Right lobe of liver (tissue), 6 donors: ENCODE measurements at places on chromosomes 5 and 9. TPM values are rescaled to one million over a fixed set of nuclear protein-coding genes. Genes with fewer than 3 reads are reported as not detected.

GRCh38 chr5:150036513-150036912 is 36.0 kb downstream of the HMGXB3 start:
- DNase-seq = no peak

The SLC2A8 gene
- total RNA-seq = 18.7 TPM

- no peak for DNase-seq
Measured at GRCh38 chr5:103232393-103232999, 26.1 kb upstream of the MACIR start.

DNA sequence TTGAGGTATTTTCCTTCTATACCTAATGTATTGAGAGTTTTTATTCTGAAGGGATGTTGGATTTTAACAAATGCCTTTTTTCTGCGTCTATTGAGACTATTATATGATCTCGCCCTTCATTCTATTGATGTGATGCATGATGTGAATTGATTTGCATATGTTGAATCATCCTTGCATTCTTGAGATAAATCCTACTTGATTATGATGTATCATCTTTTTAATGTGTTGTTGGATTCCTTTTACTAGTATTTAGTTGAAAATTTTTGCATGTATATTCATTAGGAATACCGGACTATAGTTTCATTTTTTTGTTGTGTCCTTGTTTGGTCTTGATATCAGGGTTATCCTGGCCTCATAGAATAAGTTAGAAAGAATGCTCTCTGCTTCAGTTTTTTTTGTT is 169.7 kb downstream of the NPR3 start:
- DNase-seq = no peak

- no peak for DNase-seq
Measured at GRCh38 chr9:8871396-8871795, 1071.8 kb upstream of the DMAC1 start.

- no peak for DNase-seq
Measured at GRCh38 chr9:70549926-70550325, 135.5 kb upstream of the KLF9 start.

- DNase-seq = no peak
Measured at GRCh38 chr5:91374893-91375520, 8.1 kb downstream of the ARRDC3 start.

DNA sequence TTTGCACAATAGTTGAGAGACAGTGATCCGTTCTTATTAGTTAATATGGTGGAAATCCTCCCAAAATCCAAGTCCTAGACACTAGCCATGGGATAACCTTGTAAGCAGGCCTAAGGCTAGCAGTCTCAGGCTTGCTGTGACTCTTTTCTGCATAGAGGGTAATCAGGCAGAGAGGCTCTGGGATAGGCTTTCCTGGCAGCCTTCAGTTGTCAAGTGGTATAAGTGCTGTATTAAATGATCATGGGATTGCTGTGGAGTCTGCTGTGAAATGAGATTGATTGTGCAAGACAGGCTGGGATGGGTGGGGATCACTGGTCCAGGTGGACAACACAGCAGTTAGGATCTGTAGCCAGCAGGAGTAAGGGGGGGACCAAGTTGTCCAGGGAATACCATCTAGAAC is 416.4 kb downstream of the TLE4 start:
- no peak for DNase-seq

The TMEM171 gene
- total RNA-seq = 3.2 TPM

DNA sequence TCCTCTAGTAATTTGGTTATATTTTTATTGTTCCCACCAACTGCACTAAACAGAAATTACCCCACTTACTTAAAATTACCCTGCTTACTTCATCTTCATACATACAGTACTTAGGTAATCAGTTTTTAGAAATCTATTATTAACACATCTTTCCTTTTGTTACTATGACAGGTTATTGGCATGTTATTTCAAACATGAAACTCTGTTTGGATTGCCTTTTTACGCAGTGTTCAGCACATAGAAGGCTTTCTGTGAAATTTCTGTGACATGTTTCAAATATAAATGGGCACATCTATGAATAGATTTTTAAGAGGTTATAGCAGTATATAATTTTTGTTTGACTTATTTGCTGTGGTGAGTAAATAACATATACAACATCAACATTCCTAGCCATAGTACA is 22.5 kb downstream of the SRFBP1 start:
- no peak for DNase-seq

GRCh38 chr9:113695901-113696300 is 180.2 kb upstream of the ZNF618 start:
- no peak for DNase-seq

DNA sequence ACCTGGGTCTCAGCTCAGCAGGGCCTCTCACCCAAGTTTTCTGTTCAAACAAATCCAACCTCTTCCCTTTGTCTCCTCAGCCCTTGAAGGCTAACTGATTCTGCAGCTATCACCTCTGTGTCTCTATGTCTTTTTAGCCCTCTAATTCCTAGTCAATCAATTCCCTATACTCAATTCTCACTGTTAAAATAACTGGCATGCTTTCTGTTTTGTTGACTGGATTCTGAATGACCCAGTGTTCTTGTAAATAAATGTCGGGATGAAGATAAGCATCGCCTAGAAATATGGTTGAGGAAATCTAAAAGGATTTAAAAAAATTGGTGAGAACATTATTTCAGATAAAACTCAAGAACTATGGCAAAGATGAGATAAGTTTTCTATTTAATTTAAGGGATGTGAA is 210.2 kb downstream of the ICE1 start:
- no peak for DNase-seq

DNA sequence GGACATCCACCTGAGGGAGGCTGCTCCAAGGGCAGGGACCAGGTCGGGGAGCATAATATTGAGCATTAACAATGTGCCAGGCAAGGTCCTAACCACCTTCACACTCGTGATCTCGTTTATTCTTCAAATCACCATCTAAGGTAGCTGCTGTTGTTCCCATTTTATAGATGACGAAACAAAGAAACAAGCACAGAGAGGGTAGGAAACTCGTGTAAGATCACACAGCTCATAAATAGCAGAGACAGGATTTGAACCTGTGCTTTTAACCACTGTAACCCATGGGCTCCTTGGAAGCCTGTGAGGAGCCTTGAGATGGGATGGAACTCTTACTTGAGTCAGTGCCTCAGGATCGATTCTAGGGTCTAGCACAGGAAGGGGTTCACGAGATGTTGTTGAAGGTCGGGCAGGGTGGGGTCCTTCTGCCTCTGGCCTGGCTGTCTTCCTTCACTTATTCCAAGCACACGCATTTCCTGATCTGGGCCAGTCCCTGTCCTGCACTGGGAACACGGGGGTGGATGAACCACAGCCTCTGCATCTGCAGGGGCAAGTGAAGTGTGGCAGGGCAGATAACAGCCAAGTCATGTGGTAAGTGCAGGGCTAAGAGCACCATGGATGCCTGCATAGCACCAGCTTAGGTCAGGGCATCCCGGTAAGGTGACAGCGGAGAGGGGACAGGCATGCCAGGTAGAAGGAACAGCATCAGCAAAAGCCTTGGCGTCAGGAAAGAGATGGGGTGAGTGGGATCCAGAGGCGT is 188.1 kb downstream of the MELK start:
- DNase-seq = no peak

- DNase-seq = no peak
Measured at GRCh38 chr5:85517386-85517785, 1100.4 kb upstream of the COX7C start.

DNA sequence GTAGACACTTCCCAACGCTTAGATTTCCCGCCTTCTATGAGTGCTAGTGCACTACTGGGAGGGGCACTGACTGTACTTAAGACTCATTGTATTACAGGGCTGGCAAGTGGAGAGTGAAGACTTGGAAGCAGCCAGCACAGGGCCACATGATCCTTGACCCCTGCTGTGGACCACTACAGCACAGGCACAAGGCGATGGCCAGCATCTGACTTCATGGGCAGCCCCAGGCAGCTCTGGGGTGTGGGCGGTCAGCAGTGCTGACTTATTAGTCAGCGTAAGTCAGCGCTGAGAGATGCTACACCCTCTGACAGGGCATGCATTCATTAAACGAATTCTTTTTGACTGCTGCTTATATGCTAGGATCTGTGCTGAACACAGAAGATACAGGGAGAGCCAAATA is 9.3 kb downstream of the SLC46A2 start:
- no peak for DNase-seq

GRCh38 chr5:13346401-13346800 is 598.1 kb downstream of the DNAH5 start:
- no peak for DNase-seq

The SYNPO gene
- total RNA-seq = 23.4 TPM

GRCh38 chr9:36127652-36128244 is 8.8 kb upstream of the GLIPR2 start:
- no peak for DNase-seq

- no peak for DNase-seq
Measured at GRCh38 chr9:108991479-108991878, 21.8 kb downstream of the CTNNAL1 start.

GRCh38 chr5:94432499-94432898 is 185.9 kb downstream of the KIAA0825 start:
- no peak for DNase-seq

DNA sequence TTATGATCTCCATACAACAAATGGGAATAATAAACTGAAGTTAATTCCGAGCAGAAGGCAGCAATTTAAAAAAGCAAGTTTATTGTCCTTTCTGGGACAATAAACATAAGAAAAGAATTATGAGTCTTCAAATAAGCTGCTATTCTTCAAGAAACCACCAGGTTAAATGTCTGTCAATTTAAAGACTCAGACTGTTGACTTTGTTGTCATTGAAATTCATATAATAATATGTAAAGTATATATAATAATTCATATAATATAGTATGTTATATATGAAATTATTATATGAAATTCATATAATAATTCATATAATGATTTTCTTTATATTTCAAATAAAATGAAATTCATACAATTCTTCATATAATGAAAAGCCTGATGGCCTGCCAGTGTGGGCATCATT is 497.5 kb upstream of the RGMB start:
- DNase-seq = no peak

DNA sequence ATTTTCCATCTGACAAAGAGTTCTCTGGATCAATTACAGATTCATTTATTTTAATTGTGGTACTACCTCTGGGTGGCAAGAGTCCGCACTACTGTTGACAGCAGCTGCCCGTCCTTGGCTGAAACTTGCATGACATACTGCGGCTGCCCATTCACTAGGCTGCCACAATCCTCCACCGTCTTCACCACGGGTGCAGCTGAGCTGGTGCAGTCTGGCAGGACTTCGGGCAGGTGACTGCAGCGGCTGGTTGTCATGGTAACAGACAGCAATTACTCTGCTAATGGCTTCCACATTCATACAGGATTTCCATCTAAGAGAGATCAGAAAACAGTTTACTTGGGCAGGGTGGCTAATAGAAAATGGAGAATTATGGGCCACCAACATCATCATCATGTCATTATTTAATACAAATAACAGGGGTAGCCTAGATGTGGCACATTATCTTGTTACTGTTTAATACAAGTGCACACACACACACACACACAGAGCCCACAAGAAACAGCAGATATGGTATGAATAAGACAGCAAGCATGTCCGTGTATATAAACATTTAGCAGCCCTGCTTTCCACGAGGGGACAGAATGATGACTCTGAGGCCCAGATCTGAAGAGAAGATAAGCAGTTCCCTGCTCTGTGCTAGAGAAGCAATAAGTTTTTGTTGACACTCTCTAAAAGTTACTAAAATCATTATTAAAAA is 112.3 kb downstream of the MARCHF3 start:
- DNase-seq = no peak

- no peak for DNase-seq
Measured at GRCh38 chr5:80656425-80656824, 1.6 kb upstream of the DHFR start.

DNA sequence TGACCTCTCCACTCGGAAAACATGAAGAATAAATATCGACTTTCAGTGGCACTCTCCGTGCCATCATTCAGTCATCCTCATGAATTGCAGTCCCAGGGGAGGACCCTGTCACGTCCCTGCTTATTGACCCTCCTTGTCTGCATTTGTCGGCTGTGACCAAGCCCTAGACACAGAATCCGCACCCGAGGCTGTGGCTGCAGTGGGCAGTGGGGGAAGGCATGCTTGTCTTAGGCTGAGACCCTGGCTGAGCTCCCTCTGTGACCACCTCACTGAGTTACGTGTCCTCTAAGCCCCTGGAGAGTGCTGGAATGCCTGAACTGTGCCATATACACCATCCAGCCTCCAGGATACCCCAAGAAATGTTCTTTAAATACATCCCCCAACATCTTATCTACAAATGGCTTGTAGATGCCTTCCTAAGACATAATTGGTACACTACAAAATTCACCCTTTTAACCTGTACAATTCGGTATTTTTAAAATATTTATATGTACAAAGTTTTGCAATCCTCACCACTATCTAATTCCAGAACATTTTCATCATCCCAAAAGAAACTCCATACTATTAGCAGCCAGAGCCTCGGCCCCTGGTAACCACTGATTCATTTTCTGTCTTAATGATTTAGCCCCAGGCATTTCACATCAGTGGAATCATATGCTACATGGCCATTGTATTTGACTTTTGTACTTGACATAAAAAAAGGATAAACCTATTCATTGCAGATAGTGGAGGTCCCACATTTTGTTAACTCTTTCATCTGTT is 80.8 kb upstream of the ICE1 start:
- DNase-seq = no peak

DNA sequence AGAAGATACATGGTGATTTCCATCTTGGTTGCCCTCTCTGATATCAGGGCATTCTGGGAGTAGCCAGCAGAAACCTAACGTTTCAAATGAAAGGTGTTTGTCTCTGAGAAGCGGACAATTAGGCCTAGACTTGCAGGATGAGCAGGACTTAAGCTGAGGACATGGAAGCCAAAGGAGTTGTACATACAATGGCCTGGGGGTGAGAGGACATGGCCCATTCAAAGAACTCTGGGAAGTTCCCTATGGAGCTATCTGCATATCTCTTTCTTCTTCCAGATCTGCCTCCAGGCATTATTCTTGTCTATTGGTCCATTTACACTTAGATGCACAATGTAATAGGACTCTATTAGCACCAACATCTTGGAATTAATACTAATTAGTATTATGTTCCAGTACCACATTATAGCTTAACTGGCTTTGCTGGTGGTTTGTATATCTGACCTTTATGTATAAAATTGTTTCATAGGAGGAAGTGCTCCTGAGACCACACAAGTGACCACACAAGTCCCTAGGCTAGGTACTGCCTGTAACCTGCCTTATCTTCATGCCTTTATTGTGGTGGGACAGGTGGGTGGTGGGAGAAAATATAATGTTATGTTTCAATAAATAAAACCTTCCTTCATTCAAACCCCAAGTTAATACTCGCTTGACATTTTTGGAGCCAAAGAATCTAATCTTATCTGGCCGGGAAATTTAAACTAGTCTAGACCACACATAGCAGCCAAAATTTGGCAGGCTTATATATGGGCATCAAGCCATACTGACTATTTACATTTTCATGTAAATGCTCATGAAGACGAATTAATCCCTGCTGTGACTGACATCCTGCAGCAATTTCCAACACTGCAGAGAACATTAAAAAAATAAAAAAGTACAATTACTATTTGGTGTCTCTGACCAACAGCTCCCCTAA is 52.1 kb upstream of the EQTN start:
- no peak for DNase-seq

GRCh38 chr9:86822006-86822801 is 125.1 kb downstream of the GAS1 start:
- no peak for DNase-seq

The STPG3 gene
- total RNA-seq = not detected

The NR5A1 gene
- not detected for total RNA-seq
